IPS DF 6.9 (cell line): ENCODE measurements at places on chromosomes 4 and X.

- no peak for DNase-seq
These were observed 653 bp downstream of the PLA2G12A start for GRCh38 chr4:109729117-109729717.

GRCh38 chrX:28718450-28718849, 131.2 kb downstream of the IL1RAPL1 start:
- no peak for DNase-seq

DNA sequence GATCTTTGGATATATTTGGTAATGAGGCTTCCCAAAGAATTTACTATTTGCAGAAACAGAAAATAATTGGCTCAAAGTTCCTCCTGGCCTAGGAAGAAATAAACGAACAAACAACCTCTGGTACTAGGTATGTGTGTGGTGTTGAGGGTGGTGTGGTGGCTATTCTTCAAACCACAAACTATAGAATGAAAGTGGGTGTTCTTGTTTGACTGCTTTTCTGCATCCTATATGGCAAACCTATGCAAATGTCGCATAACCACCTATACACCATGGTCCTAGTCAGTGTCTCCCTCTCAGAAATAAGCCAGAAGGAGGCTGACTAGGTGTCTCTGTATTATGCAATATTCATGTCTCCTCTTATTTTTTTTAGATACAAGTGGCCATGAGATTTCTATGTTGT, 106.6 kb upstream of the PCDH18 start:
- DNase-seq, result no peak

DNA sequence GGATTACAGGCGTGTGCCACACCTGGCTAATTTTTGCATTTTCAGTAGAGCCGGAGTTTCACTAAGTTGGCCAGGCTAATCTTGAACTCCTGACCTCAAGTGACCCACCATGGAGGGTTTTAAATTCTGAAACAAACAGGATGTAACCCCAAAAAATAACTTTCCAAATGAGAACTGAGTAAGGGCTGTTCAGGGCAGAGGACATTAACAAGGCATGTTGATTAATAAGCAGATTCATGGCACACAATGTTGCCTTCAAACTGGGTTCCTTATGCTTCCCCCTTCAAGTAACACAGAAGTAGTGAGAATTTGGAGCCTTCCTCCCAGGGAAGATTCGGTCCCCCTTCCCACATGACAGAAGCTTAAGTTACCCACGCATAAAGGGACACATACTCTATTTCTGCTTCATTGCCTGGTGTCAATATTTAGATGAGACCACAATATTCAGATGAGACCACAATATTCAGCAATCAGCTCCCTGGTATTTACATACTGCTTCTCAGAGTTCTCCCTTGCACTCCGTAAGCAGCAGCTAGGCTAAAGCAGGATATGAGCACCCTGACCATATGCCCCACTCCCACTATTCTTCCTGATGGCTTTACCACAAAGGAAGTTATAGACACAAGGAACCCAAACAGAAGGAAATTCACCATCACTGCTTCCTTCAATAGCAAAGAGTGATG, 21.4 kb downstream of the GRSF1 start:
- no peak for DNase-seq

- peak; percentile 11 for DNase-seq
These were observed 25.9 kb downstream of the PKD2 start for GRCh38 chr4:88033309-88033708.

DNA sequence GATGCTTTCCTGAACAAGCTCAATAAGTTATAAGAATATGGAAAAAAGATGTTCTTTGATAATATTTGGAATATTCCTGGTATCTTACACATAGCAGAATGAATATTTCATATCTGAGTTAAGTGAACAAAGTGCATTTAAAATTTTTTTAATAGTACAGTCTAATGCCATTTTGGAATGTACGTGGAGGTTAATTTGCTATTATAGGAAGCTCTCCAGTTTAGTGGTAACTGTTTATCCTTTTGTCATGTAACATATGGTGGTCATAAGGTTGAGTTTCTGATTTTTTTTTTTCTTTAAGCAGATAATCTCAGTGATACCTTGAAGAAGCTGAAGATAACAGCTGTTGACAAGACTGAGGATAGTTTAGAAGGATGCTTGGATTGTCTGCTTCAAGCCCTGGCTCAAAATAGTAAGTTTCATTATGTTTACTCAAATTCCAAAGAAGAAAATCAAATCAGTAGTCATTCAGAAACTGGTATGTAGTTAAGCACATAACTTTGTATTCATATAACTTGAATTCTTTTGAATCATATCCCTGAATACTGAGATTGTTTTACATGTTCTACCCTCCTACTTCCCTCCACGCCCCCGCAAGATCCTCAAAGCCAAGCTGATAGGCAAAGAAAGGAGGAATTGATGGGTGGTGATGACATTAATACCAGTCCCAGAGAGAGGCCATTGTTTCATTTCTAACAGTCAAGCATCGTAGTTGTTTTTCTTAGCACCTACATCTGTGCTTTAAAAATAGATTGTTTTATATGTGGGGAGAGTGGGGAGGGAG, 32.1 kb downstream of the RAP1GDS1 start:
- no peak for DNase-seq
